ENCODE measurements at places on chromosomes 3 and 15.

- DNase-seq, result no peak
These were observed 50.0 kb downstream of the MGLL start for GRCh38 chr3:127772273-127772672.

GRCh38 chr3:169660709-169661360, 2.7 kb downstream of the MECOM start:
- DNase-seq, result no peak

- no peak for DNase-seq
These were observed 27.2 kb upstream of the PHLDB2 start for GRCh38 chr3:111831840-111832239.

GRCh38 chr15:90201130-90201943, at the start of gene SEMA4B:
TSS of gene SEMA4B (plus strand) at chr15:90201330. CDS start at chr15:90201579, 249 bp downstream.
- DNase-seq, result peak; percentile 36

GRCh38 chr3:138594150-138594934, at the start of gene CEP70:
TSS of gene CEP70 (minus strand) at chr3:138594260. CDS start at chr3:138572927, 21,333 bp downstream.
- DNase-seq, result peak; percentile 71

GRCh38 chr15:43794269-43795037, 2.3 kb downstream of the SERF2 start:
- no peak for DNase-seq

- no peak for DNase-seq
These were observed 104.8 kb upstream of the RAD18 start for GRCh38 chr3:9068051-9068450.

DNA sequence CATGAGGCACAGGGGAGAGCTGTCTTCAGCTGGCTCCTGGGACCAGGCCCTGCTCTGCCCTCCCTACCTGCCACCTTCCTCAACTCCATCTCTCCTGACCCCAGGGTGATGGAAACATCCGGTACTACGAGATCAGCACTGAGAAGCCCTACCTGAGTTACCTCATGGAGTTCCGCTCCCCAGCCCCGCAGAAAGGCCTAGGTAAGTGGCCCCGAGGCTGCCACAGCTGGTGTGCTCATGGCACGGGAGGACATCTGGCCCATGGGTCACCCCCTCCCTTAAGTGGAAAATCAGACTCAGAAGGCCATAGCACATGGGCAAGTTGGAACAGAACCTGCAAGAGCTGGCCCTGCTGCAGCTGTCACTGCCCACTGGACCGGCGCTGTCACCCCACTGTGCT, 105.6 kb downstream of the ANP32A start:
- DNase-seq, result no peak

DNA sequence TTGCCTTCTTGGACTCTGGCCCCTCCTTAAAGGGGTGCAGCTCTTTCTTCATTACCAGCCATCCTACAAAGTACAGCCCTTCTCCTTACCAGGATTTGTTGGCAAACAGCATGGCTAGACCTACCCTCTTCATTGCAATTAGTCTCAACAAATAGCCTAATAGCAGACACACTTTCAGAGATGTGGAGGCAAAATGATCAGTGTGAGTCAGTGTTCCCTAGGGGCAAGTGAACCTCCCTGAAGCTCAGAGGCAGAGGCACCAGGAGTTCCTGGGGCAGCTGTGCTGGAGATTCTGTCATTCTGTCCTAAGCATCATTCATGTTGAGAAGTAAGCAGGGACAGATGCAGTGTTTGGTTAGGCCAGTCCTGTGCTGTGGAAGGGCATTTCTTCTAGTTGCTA, 14.6 kb upstream of the MECOM start:
- DNase-seq, result no peak

DNA sequence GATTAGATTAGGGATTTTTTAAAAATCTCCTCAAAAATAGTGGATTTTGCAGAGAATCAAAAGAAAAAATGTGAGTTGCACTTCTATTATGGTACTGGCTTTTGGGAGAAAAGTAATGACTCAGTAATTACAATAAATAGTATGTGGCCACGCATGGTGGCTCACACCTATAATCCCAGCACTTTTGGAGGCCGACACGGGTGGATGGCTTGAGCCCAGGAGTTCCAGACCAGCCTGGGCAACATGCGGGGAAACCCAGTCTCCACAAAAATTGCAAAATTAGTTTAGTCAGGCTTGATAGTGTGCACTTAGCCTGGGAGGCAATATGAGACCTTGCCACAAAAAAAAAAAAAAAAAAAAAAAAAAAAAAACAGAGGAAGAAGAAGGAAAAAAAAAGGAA, 1098.2 kb downstream of the ZPLD1 start:
- no peak for DNase-seq

DNA sequence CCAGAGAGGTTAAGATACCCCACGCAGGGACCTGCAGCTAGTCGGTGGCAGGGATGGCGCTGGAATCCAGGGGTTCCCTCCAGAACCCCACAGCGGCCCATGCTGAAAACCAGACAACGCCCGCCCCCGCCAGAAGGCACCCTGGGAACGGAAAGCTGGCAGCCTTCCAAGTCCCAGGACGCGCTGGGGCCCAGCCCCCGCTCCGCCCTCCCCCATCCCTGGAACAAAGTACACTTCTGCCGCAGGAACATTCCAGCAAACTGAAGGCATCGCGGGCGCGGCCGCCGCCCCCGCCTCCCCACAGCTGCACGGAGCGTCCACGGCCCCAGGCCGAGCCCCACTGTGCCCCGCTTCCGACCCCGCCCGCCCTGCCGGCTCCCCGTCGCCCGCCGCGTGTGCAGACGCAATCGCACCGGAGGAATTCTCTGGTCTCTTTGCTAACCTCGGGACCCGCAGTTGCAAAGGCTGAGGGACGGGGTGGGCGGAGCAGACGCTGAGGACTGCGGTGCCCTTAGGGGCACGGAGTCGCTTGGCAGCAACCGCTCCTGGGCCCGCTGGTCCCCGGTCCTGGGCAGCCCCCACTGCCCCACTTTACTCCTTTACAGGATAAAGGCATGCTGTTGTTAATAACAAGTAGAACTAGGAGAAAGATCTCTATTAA, 44.8 kb upstream of the RNU6-1 start:
- DNase-seq, result no peak

DNA sequence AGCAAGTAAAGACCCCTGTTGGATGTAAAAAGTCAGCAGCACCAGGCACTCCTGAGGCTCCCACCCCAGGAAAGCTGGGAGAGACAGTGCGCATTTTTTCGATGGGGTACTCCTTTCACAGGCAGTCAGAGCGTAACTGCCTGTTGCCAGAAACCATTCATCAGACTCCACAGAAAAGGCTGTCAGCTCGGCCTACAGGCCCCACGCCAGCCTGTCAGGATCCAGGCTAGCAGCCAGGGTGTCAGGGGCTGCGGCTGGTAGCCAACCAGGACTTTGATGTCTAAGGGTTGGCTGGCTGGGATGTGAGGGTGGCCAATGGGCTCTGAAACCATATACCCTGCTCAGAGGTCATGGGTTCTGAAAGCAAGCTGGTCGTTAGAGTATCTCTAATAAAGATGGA, 164.5 kb downstream of the WNT5A start:
- no peak for DNase-seq

- no peak for DNase-seq
These were observed 2.9 kb downstream of the NR2F2 start for GRCh38 chr15:96333131-96334016.

DNA sequence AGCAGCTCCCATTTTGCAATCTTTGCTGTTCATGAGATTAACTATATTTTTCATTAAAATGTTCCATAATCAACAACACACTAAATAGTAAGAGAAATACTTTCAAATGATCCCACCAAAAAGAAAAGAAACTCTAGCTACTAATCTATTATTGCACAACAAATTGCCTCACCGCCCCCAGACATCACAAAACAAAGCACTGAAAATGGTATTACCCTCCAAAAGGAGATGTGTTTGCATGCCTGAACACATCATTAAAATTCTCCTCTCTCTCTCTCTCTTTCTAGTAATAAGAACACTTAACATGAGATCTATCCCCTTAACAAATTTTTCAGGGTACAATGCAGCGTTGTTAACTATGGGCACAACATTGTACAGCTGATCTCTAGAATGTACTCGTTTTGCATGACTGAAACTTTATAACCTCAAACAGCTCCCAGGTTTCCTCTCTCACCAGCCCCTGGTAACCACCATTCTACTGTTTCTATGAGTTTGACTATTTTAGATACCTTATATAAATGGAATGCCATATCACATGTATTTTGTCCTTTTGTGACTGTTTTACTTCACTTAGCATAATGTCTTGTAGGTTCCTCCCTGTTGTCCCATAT, 33.1 kb downstream of the WNT5A start:
- DNase-seq, result no peak

DNA sequence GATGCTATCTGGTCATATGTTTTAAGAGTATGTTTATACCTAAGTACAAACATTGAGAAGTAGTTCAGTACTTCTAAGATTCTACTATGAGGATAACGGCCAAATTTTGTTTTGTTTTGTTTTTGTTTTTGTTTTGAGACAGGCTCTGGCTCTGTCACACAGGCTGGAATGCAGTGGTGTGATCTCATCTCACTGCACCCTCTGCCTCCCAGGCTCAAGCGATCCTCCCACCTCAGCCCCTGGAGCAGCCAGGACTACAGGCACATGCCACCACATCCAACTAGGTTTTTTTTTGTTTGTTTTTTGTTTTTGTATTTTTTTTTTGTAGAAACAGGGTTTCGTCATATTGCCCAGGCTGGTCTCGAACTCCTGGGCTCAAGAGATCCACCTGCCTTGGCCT, 47.5 kb upstream of the RPS17 start:
- no peak for DNase-seq

Data from activated CD4-positive, CD25-positive, alpha-beta regulatory T cell treated with anti-CD3 and anti-CD28 coated beads, Interleukin-2, amount 50 U/mL, for 16 hours (primary cell).